ENCODE measurements at places on chromosomes 12 and 14.

DNA sequence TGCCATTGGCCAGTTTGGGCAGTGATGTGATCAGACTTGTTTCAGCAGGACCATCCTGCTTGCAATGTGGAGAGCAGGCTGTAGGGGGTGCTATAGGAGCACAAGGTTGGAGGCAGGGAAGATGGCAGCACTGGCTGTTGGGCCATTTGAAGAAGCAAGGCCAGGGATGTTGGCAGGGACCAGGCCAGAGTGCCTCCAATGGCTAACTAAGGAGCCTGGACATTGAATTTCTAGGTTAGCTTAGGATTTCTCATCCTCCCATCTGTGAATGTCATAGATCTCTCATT lies 23.5 kb downstream of the FGF23 start:
- DNase-seq: no peak

DNA sequence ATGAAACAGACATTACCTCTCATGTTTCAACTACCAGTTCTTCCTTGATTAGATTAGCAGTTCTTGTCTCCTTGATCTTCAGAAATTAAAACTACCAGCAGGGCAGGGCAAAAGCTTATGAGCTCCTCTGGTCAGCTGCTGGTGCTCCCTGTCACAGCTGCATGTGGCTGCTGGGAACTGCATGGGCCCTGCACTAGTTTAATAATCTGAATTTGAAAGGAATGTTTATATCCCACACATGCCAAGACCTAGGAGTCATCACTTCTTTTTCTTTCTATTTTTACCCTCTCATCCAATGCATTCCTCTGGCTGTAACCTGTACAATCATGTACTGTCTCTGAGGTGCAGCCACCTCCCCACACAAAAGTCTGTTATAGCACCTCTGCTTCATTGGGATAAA lies 73.9 kb downstream of the ARMH4 start:
- DNase-seq: no peak

DNA sequence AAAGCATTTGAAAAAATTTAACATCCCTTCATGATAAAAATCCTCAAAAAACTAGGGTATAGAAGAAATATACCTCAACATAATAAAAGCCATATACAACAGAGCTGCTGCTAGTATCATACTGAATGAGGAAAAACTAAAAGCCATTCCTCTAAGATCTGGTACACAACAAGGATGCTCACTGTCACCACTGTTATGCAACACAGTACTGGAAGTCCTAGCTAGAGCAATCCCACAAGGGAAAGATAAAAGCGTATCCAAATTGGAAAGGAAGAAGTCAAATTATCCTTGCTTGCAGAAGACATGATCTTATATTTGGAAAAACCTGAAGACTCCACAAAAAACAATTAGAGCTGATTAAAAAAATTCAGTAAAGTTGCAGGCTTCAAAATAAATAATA lies 114.9 kb downstream of the HELB start:
- DNase-seq: no peak

- DNase-seq: no peak
These were observed 85.3 kb downstream of the LRP6 start for GRCh38 chr12:12181511-12181910.

DNA sequence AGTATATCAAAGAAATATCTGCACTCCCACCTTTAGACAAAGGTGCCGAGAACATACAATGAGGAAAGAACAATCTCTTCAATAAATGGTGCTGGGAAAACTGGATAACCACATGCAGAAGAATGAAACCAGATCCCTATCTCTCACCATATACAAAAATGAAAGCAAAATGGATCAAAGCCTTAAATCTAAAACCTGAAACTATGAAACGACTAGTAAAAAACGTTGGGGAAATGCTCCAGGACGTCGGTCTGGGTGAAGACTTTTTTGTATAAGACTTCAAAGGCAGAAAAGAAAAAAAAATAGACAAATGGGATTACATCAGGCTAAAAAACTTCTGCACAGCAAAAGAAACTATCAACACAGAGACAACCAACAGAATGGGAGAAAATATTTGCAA lies 83.8 kb downstream of the PPM1A start:
- DNase-seq: no peak

DNA sequence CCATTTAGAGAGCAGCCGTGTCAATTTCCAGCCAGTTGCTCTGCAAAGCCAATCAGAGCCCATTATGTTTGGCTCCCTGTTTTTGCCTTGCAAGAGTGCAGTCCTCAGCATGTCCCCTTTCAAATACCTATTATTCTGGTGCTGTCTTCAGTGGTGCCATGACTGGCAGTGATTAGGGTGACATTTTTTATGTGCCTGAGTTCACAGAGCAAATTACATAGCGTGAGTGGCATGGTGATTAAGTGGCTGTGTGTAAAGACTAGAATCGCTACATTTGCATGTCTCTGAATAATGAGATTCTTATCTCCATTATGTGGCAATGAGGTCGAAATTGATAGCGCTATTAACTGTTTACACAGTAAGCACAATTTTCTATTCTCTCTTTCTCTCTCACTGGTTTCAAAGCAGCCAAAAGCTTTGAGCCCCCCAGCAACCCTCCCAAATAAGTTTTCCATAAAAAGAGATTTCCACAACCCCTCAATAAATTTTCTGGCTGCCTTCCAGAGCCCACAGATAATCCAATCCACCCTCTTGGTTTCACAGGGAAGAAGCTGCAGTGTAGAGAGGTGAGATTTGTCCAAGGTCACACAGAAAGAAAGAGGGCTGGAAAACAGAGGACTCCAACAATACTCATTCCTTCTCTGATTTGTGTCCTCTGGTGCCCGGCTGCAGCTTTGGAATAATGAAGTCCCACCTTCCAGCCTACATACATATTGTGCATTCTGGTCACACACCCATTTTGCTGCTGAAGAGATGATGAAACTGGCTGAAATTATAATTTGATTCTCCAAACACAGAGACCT lies 58.8 kb upstream of the NUDT4 start:
- DNase-seq: peak; percentile 70

DNA sequence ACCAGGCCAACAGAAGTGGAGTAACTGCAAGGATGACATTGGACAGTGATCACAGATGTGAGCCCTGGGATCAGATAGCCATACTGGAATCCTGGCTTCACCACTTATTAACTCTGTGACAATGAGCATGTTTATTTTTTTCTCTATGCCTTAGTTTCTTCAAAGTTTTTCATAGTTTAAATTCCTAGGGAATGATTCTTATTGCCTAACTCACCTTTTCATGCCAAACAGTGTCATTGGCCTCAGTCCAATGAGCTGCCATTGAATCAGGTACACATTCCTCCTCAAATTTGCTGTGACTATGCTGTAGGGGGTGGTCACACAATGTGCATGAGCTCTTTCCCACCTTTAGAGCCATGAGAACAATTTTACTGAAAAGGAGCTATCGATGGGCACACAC lies 342.3 kb downstream of the SYT1 start:
- no peak for DNase-seq

GRCh38 chr12:112183141-112184021 lies 58.0 kb downstream of the TRAFD1 start:
- DNase-seq: no peak

DNA sequence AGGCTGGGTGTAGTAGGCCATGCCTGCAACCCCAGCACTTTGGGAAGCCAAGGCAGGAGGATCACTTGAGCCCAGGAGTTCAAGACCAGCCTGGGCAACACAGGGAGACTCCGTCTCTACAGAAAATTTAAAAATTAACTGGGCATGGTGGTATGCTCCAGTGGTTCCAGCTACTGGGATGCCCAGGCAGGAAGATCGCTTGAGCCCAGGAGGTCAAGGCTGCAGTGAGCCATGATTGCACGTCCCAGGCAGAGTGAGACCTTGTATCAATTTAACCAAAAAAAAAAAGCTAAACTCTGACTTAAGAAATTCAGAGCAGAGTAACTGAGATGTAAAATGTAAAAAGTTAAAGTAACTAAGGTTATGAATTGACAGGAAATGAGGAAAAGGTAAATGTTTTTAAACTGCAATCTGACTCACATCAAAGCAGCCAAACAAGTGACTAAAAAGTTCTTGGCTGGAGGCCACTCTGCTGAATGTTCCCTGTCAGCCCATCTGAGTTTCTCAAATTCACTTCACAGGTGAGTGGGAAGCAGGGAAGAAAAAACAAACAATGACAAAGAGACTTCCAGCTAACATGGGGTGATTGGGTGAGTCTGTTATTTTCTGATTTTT lies 21.3 kb downstream of the PRKD1 start:
- no peak for DNase-seq

GRCh38 chr14:103512701-103513611 lies 9.7 kb downstream of the CKB start:
- DNase-seq: no peak

- no peak for DNase-seq
These were observed 18.5 kb downstream of the GLTP start for GRCh38 chr12:109861689-109862314.

DNA sequence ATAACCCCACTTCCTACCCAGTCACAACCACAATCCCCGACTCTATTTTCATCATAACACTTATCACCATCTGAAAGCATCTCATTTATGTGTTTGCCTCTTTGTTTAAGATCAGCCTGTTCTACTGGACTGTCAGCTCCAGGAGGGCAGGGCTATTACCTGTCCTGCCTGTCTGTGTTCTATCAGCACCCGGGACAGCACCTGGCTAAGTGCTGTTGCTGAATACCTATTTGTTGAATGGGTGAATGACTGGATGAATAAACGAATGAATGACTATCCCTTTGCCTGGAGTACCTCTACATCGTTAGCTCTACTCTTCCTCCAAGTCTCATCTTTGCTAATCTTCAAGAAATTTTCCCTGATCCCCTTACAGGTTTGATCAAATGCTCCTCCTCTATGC lies 69.0 kb downstream of the WSCD2 start:
- DNase-seq: no peak

GRCh38 chr12:2328661-2329060 lies 275.9 kb downstream of the CACNA1C start:
- no peak for DNase-seq

GRCh38 chr12:30959110-30959710 lies 32.7 kb downstream of the TSPAN11 start:
- DNase-seq: peak; percentile 20

DNA sequence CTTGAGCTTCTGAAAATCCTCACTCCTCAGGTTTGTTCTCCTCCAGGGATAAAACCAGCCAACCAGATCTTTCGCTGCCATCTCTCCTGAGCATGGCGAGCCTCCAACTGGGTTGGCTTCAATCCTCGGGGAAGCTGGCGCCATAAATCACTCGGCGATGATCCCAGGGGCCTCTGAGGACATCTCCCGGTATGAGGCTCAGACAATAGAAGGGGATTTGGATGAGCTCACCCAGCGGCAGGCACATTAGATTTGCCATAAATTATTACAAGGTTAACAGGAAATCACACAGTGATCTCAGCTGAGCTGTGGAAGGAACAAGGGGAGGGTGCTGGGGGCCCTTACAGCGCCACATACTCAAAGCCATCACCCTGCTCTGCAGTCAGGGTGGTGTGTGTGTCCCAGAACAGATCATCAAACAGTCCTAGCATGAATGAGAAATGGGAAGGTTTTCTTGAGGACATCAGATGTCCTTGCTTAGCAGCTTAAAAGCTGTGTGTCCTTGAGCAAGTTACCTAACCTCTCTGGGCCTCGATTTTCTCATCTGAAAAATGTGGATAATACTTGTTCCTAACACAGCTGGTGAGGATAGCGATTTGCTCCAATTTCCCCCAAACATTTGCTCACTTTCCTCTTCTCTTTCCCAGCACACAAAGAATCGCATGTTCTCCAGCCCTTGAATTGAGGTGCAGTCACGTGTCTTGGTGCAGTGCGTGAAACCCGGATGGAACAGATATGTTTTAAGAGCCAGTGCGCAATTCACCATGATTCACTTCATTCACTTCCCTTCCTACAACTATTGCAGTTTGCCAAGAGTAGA lies 142.8 kb downstream of the SCARB1 start:
- no peak for DNase-seq

- DNase-seq: no peak
These were observed 103.3 kb upstream of the FZD10 start for GRCh38 chr12:130058926-130059472.

- DNase-seq: no peak
These were observed 123.7 kb upstream of the GSC start for GRCh38 chr14:94893411-94894160.

GRCh38 chr12:104748790-104749189 lies 209.3 kb downstream of the SLC41A2 start:
- DNase-seq: no peak

DNA sequence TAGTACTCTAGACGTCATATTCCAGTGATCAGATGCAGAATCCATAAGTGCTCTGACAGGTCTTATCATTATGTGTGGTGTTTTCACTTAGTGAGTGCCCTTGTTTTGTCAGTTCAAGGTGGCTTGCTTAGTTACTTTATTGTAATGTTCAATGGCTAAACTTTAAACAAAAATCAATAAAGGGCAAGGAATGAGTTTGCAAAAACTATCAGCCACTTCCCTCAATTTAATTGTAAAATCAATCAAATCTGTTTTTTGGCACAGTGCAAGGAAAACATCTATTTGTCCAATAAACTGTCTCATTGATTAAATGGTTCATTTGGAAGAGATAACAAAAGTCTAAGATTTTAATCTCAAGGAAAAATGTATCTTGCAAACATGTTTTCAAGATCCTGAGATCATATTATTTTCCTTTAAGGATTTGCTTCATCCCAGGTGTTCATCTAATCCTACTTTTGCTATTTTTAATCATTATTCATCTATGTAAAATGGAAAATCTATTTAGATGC lies 59.6 kb upstream of the EEA1 start:
- DNase-seq: no peak

DNA sequence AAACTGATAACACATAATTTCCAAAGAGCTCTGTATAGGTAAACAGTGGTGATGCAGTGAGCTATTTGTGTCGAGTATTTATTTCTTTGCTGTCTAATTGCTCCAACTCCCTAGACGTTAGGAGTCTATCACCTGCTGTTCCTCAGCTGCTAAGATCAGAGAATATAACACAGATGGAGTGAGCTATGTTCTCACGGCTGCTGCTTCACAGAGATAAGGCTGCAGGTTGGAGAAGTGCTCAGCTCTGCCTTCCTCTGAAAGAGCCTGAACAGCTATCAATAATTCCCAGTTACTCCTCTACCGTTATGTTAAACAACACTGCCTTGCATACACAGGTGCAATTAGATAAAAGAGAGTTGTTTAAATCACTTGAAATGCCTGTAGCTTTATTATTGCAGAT lies 103.2 kb upstream of the MDGA2 start:
- DNase-seq: no peak

DNA sequence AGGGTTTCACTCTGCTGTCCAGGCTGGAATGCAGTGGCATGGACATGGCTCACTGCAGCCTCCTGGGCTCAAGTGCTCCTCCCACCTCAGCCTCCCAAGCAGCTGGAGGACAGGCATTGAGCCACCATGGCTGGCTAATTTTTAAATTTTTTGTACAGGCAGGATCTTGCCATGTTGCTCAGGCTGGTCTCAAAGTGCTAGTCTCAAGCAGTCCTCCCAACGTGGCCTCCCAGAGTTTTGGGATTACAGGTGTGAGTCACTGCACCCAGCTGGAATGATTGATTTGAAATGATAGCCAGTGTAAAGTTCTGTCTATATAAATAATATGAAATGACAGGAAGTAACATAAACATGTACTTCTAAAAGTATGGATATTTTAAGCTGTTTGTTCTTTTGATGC lies 172.7 kb downstream of the FUT8 start:
- DNase-seq: no peak
